Stimulated activated CD4-positive, alpha-beta T cell treated with anti-CD3 and anti-CD28 coated beads, TNF-alpha, amount 100 ng/mL, for 1 hour (primary cell): ENCODE measurements at places on chromosomes 6 and 20.

GRCh38 chr6:162109480-162110050 is 618.0 kb downstream of the PRKN start:
- no peak for DNase-seq

GRCh38 chr20:40997116-40997515 is 31.5 kb upstream of the TOP1 start:
- no peak for DNase-seq

DNA sequence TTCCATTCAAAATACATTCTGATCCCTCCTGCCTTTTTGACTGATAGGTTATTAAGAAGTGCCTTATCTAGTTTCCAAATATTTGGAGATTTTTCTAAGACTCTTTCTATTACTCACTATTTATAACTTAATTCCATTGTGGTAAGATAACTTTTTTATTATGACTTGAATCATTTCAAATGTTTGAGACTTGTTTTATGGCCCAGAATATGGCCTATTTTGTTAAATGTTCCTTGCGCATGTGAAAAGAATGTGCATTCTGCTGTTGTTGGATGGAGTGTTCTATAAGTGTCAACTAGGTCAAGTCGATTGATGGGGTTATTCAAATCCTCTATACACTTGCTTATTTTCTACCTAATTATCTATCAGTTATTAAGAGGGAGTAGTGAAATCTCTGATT is 13.1 kb upstream of the TCP11 start:
- no peak for DNase-seq

DNA sequence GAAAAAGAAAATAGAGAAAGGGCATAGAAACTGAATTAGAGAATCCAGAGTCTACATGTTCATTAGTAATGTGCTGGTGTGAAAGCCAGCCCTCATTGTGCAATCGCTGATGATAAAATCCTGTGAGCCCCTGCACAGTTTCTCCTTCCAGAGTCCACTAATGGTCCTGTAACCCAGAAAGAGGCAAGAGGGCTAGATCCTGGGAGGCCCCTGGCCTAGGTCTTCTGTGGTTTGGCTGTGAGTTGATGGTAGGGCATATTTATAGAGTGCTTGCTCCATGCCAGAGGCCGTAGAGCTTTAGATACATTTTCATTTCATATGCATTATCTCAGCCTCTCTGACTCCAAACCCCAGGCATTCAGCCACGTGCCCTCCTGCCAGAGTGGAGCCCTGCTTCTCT is 94.9 kb upstream of the MTHFD1L start:
- DNase-seq = no peak

DNA sequence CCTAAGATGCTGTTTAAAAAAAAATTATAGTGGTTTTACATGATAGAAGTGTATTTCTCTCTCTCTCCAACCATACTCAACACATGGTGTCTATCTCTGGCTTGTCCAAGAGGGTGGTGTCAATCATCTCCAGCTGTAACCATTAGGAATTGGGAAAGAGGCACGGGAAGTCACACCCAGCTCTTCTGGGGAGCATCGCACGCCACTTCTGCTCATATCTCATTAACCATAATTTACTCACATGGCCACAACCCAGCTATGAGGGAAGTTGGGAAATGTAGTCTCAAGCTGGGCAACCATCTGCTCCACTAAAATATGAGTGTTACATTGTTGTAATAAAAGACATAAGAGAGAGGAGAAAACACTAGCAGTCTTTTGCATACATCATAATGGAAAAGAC is 30.4 kb upstream of the TSHZ2 start:
- no peak for DNase-seq

- DNase-seq = no peak
These were observed 4.7 kb upstream of the SLC17A4 start for GRCh38 chr6:25749837-25750236.

- no peak for DNase-seq
These were observed 51.1 kb downstream of the GTF2H5 start for GRCh38 chr6:158219228-158219627.

- DNase-seq = no peak
These were observed 72.1 kb downstream of the RSPO3 start for GRCh38 chr6:127190552-127190951.

DNA sequence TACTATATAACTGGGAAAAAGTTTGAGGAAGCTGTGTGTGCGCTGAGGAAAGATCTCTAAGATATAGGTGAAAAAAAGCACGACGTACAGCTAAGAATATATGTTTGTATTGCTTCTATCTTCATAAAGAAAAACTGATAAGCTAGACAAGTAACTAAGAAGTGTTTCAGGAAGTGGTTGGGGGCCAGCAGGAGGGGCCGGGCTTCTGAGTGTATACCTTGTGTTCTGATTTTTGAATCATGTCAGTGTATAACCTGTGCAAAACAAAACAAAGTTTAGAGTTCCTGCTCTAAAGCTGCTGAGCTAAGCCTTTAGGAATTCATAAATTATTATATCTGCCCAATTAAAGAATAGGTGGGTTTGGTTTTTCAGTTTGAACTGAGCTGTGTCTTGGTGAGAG is 7.9 kb upstream of the OSER1 start:
- DNase-seq = no peak

- no peak for DNase-seq
These were observed 48.2 kb downstream of the JAG1 start for GRCh38 chr20:10625641-10626040.

GRCh38 chr20:11260611-11261010 is 586.8 kb upstream of the JAG1 start:
- DNase-seq = no peak

- DNase-seq = no peak
These were observed 636.9 kb downstream of the MMUT start for GRCh38 chr6:48826152-48826515.

- DNase-seq = peak; percentile 37
These were observed 85.1 kb downstream of the CLIC5 start for GRCh38 chr6:45930420-45931040.

DNA sequence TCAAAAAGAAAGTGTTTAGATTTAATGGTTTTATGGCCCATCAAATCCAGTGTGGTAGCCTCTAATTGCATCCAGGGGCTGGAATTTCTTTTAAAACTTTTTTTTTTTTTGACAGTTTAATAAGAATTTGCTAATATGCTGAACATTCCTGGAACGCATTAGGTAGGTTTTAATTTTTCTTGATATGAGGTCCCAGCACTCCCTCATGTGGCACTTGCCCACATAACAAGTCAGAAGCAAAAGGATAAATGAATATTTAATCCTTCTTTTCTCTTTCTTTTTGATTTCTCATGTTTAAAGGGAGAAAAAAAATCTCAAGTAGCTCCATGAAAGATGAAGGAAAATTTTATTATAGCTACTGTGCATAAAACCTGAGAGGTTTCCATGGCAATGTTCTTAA is 13.5 kb downstream of the HAO1 start:
- DNase-seq = no peak

DNA sequence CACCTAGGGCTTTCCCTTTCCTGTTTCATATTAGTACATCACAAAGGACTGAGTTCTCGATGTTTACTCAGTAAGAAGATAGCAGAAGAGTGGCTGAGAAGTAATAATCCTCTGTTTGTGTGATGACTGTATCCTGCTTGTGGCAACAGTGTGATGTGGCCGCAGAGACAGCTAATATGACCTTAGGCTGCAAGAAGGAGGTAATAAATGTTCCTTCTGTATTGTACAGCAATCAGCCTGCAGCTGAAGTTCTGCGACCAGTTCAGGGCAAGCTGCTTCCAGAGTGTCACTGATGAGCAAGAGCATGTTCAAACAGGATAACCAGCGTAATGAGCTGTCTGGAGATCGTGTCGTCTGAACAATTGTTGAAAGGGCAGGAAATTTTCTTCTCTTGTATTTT is 70.9 kb downstream of the OPN5 start:
- no peak for DNase-seq

GRCh38 chr20:18428490-18429173 is 38.2 kb downstream of the DZANK1 start:
- no peak for DNase-seq

- no peak for DNase-seq
These were observed 213.9 kb upstream of the STXBP5 start for GRCh38 chr6:146990284-146990683.

DNA sequence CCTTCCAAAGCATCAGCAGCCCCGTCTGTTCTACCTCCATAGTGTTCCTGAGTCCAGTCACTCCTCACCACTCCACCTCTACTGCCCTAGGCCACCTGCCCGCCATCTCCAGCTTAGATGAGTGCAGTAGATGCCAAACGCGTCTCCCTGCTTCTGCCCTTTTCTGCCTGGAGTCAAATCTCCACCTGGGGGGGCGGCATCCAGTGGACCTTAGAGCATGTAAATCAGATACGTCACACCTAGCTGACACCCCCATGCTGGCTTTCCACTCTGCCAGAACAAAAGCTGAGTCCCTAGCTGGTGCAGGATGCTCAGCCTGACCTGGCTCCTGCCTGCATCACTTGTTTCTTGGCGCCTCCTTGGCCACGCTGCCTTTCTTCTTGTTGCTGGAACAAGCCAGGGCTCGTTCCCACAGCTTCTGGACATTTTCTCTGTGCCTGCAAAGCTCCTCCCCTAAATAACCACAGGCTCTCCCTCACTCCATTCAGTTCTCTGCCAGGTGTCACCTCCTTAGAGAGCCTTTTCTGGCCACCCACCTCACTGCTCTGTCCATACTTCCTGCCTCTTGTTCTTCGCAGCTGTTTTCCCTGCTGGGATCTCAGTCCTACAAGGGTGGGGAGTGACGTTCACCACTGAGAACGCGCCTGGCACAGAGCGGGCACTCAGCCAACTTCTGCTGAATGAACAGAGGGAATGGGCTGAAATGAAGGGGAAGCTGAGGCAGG is 5.8 kb downstream of the DDR1 start:
- no peak for DNase-seq

GRCh38 chr6:167349631-167350274 is 24.9 kb downstream of the TTLL2 start:
- DNase-seq = no peak

GRCh38 chr20:53847139-53847836 is 223.1 kb downstream of the BCAS1 start:
- DNase-seq = no peak
